ENCODE measurements at places on chromosomes 7 and 10.

DNA sequence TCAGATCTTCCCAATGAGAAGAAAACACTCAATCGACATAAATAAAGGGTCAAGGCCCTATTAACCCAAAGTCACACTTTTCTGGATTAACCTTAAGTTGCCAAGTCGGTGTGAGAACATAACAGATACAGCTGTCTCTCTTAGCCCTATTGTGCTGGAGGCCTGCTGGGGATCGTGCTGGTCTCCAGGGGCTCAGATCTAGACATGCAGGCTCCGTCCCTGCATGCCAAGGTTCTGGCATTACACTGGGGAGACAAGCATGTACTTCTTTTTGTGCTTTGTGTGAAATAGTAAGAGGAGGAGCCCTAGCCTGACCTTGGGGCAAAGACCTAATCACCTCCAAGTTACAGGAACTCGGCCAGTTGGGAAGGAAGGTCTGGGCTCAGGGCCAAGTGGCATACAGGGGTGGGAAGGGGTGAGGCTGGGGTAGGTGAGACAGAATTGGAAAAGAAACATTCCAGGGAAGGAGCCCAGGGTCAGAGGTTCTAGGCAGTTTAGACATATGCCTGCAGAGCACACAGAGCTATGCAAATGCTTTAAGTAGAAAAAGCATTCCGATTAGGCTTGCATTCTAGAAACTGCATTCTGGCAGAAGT, 216.4 kb downstream of the HECW1 start:
- no peak for DNase-seq

GRCh38 chr7:107960272-107960671, 42.7 kb downstream of the LAMB1 start:
- no peak for DNase-seq

GRCh38 chr10:129761197-129761972, 202.7 kb downstream of the EBF3 start:
- no peak for DNase-seq

DNA sequence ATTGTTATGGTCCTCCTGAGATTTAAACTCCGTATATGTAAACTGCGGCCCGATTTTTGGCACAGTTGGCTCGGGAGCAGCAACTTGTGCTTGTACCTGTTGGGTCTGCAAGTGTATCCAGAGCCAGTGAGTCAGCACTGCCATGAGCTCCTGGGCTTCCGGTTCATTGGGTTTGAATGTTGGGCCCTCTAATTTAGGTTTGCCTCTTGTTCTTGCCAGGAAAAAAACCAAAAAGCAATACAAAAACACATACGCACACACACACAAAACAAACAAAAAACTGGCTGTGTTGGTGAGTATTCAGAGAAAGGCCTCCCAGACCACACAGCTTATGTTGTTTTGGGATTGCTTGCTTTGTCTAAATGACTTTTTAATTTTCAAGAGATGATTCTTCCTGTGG, 26.3 kb downstream of the SND1 start:
- DNase-seq = no peak

DNA sequence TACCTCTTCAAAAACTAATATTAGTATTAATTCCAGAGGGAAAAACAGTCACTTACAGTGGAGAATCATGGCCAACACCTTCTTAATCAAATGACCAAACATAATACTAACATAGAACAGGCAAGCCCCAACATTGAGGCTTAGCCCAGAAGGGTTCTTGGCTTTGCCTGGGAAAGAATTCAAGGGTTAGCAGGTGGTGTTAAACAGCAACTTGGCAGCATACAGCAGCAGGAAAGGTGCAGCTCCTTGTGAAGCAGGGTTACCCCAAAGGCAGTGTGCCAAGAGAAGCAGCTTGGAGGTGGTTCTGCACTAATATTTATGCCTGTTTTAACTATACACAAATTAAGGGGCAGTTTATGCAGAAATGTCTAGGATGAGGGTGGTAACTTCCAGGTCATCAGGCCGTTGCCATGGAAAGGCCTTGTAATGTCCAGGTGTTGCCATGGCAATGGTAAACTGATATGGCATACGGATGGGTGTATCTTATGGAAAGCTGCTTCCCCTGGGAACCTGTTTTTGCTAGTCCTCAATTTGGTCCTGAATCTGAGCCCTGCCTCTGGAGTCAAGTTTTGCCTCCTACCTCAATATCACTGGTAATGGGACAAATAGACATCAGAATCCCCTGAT, 27.2 kb upstream of the BEND7 start:
- no peak for DNase-seq
